ENCODE measurements at places on chromosomes 1 and 21.

GRCh38 chr21:24969068-24969467, 638.2 kb downstream of the MRPL39 start:
- DNase-seq, result no peak

- no peak for DNase-seq
Measured at GRCh38 chr1:190179817-190180216, 297.8 kb downstream of the BRINP3 start.

DNA sequence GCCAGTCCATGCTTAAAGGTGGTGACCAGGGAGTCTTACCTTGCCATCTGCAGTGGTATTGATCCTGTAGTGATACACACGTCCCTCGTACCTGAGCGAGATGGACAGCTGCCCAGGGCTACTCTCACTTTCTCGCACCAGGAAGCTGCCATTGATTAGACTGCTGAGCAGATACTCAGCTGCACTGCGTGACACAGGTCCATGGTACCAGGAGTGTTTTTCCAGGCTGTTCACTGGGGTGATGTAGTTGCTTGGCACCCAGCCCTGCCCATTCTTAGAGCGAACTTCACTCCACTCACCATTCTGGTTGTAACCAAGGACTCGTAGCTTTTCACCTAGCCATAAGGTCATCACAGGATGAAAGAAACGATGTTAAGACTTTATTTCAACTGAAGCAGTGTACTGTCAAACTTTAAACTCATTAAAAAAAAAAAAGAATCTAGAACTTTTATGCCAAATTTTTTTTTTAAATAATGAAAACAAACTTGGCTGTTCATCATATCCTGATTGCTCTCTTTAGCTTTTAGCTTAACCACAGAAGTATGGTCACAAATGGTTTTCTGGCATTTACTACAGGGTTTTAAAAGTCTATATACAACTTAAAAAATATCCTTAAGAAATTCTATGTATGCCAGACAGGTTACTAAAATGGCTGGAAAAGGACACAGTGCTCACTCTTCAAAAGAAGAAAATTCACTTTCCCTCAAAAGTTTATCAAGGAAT, 44.6 kb downstream of the TOR3A start:
- no peak for DNase-seq

GRCh38 chr1:160853014-160853413, 9.7 kb downstream of the CD244 start:
- DNase-seq, result no peak

DNA sequence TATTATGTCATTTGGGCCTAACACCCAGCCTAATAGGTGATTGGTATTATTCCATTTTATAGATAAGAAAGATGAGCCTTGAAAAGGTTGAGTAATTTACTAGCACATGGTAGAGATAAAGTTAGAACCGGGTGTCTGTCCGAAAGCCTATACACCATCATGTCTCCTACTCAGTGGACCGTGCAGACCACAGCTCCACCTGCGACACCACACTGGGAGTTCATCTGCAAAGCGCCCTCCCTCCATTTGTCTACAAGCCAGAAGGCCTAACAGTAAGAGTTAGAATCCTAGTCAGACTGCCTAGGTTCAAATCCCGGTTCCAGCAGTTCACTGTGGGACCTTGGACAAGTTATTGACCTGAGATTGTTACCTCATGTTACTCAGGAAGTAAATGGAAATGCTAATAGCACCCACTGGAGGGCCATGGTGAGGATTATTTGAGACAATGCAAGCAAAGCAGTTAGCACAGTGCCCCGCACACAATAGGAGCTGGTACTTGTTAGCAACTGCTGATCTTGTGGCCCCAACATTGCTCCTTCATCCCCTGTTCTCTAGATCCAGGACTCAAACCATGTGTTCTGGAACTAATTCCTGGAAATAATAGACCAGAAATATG, 20.5 kb downstream of the ARMH1 start:
- no peak for DNase-seq

GRCh38 chr21:18553786-18554185, 150.2 kb upstream of the TMPRSS15 start:
- no peak for DNase-seq

- no peak for DNase-seq
Measured at GRCh38 chr1:231107151-231107550, 54.7 kb upstream of the TRIM67 start.

DNA sequence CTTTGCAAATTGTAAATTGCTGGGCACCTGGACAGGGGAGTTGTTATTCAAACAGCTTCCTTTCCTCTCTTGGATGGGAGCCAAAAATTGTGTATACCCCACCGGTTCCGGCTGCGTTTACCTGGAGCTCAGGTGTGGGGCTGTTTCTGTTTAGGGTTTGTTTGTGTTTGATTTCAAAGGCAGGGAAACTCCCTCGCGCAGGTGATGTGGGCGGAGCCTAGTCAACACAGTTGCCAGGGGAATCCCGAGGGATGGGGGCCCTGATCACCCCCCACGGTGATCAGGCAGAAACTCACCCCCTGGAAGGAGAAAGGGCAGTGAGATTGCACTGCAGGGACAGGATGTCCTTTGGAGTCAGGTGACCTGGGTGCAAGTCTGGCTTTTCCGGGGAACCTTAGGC, 28.3 kb downstream of the CDCP2 start:
- no peak for DNase-seq

DNA sequence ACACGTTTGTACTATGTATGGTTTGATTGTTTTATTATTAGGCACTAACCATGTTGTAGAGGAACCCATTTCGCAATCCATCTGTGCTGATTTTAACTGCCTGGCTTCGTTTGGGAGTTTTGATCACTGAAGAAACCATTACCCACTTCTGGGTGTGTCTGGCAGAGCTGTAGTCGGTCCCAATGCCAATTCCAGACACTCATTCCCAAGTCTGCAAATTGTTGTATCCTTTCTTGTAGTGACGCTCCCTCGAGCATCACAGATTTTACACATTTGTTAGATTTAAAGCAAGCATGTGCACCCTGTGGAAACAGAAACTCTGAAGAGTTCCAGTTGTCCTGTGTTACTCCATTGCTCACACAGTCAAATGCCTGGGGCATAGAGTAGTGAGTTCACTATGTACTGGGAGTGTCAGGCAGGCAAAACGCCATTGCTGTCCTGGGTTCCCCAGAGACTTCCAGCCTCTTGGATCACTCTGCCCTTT, 31.0 kb upstream of the EFCAB14 start:
- no peak for DNase-seq

- no peak for DNase-seq
Measured at GRCh38 chr1:33424205-33424604, 6.7 kb downstream of the PHC2 start.

DNA sequence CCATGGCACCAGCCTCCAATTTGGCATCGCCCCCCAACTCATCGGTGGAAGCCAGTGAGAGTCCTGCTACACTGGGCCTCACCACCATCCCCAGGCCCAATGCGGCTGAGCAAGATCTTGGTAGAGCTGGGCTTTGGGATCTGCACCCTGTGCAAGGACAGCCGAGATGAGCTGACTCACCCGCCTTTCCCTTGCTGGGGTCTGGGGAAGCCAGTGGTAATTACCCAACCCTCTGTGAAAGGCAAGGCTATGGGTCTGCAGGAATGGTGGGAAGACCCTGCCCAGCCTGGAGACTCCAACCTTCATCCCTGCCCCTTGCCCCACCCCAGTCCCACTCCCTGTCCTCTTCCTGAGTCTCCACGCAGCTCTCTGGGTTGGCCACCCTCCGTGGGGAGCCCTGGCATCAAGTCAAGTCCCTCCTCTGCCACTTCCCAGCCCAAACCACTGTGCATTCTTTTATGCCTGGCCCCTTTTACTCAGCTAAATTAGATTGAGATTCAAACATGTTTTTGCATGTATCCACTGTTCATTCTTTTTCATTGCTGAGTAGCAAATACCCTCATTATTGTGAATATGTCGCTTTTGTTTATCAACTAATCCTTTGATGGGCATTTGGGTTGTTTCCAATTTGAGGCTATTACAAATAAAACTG, 8.8 kb downstream of the SMCP start:
- no peak for DNase-seq

Measured in dorsolateral prefrontal cortex (tissue), 122 donors.